Pons (tissue), 1 donor: ENCODE measurements at places on chromosomes 1 and 21.

DNA sequence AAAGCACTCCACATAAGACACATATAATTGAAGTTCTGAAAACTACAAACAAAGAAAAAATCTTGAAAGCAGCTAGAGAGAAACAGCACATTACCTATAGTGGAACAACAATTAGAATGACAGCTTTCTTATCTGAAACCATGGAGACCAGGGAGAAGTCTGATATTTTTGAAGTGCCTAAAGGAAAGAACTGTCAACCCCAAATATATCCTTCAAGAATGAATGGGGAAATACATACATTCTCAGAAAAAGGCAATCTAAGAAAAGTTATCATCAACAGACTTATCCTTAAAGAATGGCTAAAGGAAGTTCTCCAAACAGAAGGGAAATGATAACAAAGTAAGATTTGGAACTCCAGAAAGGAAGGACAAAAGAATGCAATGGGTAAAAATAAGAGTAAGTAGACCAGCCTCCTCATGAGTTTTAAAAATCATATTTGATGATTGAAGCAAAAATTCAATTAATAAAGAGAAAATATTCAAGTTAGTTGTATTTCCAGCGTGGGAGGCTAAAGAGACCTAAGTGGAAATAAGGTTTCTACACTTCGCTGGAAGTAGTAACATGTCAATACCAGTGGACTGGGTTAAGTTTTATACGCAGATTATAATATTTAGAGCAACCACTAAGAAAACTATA lies 170.8 kb upstream of the SAMSN1 start:
- DNase-seq, result no peak

DNA sequence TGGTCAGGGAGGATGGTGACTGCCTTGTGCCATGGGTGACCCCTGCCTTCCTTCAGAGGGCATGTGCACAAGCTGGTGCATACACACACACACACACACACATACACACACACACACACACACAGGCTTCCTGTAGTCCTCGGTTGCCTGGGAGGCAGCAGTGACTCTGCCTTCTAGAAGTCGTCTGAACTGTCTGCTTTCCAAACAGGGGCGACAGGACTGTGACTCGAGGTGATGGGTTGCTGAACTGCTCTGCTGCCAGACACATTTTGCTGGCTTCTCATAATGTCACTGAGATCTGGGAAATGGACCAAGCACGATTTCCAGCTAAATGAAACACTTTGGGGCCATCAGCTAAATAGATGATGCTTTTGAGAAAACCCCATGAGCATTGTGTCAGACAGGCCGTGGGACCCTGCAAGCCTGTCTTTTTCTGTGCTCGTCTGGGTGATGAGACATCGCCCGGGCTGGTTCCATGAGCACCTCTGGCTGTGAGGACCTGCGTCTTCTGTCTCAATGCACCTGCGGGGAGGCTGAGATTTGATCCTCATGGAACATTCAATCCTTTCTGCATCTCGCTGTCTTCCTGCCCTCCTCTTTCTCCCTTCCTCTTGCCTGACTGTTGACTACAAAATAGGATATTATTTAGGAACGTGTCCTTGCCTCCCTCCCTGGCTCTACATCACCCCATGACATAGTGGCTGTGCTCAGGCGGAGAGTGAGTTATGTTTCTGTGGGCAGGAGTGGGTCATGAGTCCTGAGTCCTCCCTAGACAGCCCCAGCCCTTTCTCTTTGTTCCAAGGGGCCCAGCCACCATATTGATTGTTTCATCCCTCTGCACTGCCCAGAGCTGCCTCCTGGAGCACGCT lies 436.8 kb downstream of the CAMTA1 start:
- no peak for DNase-seq

- no peak for DNase-seq
Observed at GRCh38 chr1:9321480-9321849, 28.8 kb downstream of the SPSB1 start.

- DNase-seq, result no peak
Observed at GRCh38 chr1:7558481-7558880, 212.6 kb upstream of the VAMP3 start.

GRCh38 chr1:218068241-218068640 lies 216.9 kb upstream of the RRP15 start:
- DNase-seq, result no peak

- DNase-seq, result no peak
Observed at GRCh38 chr1:70477090-70477489, 66.0 kb downstream of the CTH start.

DNA sequence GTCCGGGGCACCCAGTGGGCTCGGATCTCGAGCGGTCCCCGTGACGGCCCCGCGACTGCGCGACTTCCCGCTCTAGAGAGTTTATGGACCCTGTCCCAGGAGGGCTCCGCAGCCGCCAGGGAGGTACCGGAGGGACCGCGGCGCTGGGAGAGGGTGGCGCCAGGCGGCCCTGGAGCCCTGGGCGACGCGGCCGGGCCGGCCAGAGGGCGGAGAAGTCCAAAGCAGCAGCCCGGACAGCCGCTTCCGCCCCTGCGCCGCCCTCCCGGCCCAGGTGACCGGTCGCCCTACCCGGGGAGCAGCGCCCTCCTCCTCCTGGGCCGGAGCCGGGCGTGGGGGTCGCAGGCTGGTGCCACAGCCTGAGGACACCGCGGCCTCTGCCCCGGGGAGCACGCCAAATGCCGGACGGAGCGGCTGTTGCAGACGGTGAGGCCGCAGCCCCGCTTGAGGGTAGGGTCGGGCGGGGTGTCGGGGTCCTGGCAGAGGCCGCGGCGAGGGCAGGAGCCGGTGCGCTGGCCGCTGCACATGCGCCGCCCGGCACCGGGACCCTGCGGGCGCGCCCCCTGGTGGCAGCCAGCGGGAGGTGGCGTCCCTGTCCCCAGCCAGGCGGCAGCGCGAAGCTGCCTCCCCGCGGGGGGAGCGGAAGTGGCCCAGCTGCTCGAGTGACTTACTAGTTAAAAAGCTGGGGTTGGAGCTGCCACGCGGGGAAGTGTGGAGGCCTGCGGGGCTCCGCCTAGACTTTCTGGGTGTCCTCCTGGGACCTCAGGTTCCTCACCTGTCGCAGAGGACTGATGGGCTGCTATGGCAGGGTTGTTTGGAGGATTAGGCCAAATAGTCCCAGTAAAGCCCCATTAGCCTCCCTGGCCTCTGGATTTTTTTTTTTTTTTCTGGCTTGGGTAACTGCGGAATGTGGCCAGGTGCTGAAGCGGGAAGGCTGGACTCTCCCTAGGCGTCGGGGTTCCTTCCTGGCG lies 20.9 kb upstream of the ZNF678 start:
- DNase-seq, result peak; percentile 72

- no peak for DNase-seq
Observed at GRCh38 chr1:202104073-202104472, 18.6 kb upstream of the GPR37L1 start.

- no peak for DNase-seq
Observed at GRCh38 chr1:47515164-47515789, 77.4 kb downstream of the FOXD2 start.

- DNase-seq, result no peak
Observed at GRCh38 chr1:216887032-216887431, 163.8 kb upstream of the ESRRG start.

DNA sequence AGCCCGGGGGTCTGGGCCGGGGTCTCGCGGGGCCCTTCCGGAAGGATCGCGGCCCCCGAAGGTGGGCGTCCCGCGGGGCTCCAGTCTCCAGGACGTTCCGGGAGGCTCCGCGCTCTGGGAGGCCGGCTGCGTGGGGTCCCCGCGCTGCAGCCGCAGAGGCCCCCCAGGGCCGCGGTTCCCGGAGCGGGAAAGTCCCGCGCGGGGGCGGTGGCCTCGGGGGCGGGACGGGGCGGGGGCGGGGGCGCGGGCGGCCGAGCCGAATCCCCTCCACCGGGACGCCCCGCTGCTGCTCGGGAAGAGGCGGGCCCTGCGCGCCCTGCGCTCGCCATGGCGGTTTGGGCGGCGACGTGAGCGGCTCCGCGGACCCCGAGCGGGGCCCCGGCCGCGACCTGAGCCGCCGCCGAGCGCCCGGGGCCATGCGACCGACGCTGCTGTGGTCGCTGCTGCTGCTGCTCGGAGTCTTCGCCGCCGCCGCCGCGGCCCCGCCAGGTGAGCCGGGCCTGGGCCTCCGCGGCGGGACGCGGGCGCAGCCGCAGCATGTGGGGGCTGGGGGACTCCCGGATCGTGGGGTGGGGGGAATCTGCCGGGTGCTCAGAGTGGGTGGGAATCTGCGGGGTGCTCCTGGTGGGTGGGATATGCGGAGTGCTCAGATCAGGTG lies at the start of gene IFNGR2:
Gene IFNGR2 (plus strand): TSS at position 286 of the 658 bp plus-strand sequence. CDS start 131 bp downstream, at position 417.
- DNase-seq, result no peak

DNA sequence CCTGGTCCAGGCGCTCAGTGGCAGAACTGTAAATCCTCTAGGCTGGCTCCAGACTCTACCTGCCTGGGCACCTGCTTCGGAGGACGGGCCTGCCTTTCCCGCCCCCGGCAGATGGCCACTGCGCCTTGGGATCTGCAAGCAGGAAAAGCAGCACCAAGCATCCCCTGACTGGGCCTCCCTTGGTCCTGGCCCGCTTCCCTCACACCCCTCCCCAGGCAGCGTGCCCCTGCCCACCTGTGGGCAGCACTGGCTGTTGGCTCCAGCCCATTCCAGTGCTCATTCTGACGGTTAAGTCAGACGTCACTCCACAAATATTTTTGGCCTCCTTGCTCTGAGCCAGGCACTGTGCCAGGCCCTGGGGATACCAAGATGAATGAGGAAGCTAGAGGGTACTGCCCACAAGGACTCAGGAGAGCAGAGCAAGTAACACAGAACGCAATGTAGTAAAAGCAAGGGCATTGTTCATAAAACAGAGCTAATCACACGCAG lies 22.0 kb upstream of the BLACAT1 start:
- no peak for DNase-seq

GRCh38 chr1:51669816-51670215 lies 52.9 kb downstream of the OSBPL9 start:
- no peak for DNase-seq

- no peak for DNase-seq
Observed at GRCh38 chr1:240093120-240093961, 1.7 kb downstream of the FMN2 start.

DNA sequence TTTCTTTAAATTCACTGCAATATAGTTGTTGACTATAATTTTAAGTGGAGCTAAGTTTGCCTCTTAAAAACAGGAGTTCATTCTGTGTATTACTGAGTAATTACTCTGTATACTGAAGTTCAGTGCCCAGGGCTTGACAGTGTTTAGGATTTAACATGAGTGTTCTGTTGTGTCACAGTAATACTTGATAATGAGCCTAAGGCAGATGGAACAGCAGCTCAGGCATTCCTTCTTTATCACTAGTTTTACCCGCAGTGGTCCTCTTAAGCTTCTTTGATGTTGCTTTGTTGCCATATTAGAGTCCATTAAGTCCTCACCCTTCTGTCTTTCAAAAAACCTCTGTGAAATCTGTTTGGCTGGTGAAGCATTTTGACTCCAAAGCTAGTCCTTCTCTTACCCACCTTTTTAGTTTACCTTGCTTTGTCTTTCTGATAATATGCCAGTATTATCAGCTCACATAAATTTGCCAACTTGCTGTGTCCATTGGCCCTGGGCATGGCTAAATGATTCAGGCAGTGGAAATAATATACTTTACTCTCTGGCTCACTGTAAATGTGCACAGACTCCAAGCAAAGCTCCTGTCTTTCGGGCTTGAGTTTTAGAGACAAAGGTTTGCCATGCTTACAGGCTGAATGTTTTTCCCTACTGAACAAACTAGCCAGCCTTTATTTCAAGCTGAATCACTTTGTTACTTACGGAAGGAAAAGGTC lies 17.7 kb downstream of the HIPK1 start:
- DNase-seq, result no peak

DNA sequence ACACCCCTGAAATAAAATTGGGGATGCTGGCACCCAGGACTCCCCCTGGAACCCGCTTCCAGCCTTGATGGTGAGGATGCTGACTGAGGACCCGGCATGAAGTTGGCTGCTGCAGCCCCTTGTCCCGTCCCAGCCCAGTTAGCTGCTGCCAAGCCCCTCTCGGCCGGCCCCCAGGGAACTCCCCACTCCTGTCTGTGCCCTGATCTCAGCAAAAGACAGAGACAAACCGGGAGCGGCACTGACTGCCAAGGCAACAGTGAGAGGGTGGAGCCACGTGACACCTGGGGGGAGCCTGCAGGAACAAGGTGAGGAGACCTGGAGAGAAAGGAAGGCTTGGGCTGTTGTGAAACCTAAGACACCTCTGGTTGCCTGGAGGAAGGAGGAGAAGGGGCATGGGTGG lies 24.7 kb downstream of the CASZ1 start:
- DNase-seq, result no peak

GRCh38 chr1:31660871-31661455 lies 16.3 kb upstream of the PEF1 start:
- DNase-seq, result no peak

GRCh38 chr1:2275796-2276536 lies 47.8 kb downstream of the SKI start:
- no peak for DNase-seq

GRCh38 chr1:61279570-61279969 lies 197.2 kb downstream of the NFIA start:
- no peak for DNase-seq

DNA sequence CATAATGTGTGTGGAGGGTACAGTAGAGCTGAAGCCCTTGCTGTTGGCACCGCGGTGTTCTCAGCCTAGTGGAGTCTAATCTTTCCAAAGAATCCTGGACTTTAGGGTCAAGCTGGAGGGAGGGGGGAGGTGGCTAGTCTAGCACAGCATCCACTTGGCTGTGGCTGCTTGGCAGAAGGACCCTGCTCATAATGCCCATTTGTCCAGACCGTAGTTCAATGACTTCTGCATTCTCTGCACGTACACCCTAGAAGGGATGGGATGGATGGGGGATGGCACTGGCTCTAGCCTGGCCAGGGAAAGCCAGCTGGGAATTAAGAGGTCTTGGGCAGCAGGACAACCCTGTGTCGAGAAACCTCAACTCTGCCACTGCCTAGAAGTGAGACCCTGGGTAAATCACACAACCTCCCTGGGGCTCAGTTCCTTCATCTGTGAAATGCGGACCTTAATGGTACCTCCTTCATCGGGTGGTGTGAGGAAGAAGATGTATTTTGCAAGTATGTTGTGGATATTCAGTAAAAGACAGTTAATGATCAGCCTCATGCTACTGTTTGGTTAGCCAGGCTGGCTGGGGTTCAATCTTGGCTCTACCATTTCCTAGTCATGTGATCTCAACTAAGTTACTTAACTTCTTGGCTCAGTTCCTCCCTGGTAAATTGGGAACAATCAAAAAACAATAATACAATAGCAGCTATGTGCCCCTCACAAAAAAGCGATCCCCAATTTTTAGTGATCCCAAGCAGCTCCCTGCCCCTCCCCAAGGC lies 27.2 kb upstream of the CLIC4 start:
- peak; percentile 99 for DNase-seq

GRCh38 chr1:40982721-40983120 lies 3.2 kb downstream of the CTPS1 start:
- DNase-seq, result no peak

DNA sequence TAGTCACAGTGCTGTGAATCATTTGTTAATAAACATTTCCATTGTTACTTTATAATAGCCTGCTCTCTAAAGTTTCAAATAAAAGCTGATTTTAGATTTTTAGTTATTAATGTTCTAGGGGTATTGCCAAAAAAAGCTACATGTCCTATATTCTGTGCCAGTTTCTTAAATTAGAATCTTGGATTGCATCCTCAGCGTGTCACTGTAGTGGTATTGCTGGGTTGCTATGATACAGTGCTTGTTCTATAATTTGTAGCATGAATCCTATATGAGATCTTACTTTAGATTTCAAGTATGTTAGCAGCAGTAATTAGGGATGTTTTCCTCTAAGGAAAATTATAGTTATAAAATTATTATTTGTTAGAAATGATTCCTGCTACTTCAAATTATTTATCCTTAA lies 16.4 kb downstream of the PPP2R5A start:
- no peak for DNase-seq
